ENCODE measurements at places on chromosomes 7 and 10. TPM values are rescaled to one million over a fixed set of nuclear protein-coding genes. Genes with fewer than 3 reads are reported as not detected.

SPDYE11 gene
- total RNA-seq, result not detected

ACBD7 gene
- total RNA-seq, result 3.1 TPM

TRIM73 gene
- 0.90 TPM for total RNA-seq

- no peak for DNase-seq
Observed at GRCh38 chr10:47079204-47079580, 168.0 kb downstream of the PTPN20 start.

DNA sequence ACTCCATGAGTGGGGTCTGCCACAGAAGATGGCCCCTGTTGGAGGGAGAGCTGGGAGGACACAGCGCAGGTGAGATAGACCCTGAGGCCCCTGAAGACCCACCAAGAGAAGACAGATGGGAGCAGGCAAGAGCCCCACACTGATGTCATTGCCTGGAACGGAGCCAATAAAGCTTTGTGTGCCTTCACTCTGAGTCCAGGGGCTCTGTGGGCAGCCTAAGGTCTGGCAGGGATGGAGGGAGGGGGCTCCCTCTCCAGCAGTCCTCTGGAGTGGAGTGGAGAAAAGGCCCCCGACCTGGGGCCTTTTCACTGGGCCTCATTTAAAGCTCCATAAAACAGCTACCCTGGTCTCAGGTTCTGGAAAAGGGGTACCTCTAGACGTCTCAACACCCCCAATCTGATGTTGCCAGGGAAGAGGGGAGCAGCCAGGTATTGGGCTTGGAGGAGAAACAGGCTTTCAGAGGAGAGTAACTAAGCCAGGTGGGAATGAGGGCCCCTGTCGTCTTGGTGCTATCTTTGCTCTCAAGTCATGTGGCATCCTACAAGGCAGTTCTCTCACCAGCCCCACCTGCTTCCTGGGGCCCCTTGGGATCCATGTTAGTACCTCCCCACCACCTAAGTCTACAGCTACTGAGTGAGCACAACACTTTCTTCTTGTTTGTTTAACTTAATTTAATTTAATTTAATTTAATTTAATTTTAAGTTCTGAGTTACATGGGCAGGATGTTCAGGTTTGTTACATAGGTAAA is 1.4 kb downstream of the C10orf62 start:
- DNase-seq, result no peak

GRCh38 chr7:66837007-66837406 is 84.0 kb upstream of the TMEM248 start:
- peak; percentile 62 for DNase-seq

CDHR3 gene
- 1.3 TPM for total RNA-seq

GRCh38 chr7:6262221-6262620 is 10.2 kb downstream of the CYTH3 start:
- DNase-seq, result no peak

NME8 gene
- not detected for total RNA-seq

SFXN3 gene
- total RNA-seq, result 51.2 TPM

GRCh38 chr7:4022265-4022664 is 659.8 kb upstream of the FOXK1 start:
- no peak for DNase-seq

CHST12 gene
- 4.1 TPM for total RNA-seq

GBF1 gene
- 16.7 TPM for total RNA-seq

DNA sequence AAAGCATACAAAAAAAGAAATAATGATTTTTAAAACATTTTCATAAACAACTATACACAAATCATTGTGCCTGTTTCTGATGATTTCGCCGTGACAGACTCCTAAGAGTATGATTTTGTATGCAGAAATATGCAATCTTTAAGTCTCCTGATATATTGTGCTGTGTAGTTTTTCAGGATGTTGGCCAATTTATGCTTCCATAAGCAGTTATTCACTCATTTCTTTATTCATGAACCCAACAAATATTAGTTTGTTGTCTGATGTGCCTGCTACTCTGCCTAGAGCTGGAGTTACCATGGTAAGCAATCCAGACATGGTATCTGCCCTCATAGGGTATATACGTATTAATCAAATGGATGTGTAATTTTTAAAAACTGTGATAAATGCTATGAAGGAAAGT is 40.4 kb downstream of the PRR15 start:
- no peak for DNase-seq

ZPBP gene
- total RNA-seq, result not detected

DNA sequence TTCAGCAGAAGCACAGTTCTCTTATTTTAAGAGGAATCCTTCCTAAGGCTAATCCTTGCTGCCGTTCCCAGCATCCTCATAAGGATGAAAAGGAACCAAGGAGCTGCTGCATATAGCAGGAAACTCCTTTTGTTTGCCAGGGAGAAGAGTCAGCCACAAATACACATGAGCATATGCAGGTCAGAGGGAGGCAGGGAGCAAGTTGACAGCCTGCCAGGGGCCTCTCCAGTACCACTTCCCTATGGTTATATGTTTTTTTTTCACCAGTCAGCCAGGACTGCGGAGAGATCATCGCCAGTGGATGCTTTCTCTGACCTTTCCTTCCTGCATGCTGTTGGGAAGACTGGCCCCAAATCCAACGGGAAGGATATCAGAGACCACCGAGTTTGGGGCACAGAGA is 39.8 kb downstream of the SLC35B4 start:
- peak; percentile 12 for DNase-seq

GRCh38 chr7:123709525-123709924 is 39.3 kb downstream of the WASL start:
- no peak for DNase-seq

DNA sequence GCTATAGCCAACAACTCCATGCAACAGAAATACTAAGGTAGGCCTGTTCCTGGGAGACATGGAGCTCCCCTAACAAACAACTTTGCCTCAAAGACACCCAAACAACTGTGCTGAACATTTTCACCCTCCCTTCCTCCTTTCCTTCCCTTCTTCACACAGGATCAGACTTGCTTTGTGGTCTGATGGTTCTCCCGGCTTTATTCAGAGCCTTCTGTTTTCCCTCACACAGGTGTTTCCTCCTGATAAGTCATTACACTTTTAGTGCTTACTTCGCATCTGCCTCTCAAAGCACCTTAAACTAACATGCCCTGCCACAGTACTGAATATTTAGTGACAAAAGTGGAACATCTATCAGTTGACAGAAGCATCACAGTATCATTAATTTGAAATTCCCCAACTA is 56.3 kb upstream of the YAE1 start:
- DNase-seq, result no peak

UFSP1 gene
- total RNA-seq, result 2.0 TPM

DNA sequence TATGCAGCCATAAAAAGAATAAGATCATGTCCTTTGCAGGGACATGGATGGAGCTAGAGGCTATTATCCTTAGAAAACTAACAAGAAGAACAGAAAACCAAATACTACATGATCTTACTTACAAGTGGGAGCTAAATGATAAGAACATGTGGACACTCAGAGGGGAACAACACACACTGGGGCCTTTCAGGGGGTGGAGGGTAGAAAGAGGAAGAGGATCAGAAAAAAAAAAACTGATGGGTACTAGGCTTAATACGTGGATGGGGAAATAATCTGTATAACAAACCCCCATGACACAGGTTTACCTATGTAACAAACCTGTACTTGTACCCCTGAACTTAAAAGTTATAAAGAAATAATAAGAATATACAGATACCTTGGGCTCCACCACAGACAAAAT is 514.2 kb downstream of the ARL4A start:
- no peak for DNase-seq

CRHR2 gene
- total RNA-seq, result not detected

DNA sequence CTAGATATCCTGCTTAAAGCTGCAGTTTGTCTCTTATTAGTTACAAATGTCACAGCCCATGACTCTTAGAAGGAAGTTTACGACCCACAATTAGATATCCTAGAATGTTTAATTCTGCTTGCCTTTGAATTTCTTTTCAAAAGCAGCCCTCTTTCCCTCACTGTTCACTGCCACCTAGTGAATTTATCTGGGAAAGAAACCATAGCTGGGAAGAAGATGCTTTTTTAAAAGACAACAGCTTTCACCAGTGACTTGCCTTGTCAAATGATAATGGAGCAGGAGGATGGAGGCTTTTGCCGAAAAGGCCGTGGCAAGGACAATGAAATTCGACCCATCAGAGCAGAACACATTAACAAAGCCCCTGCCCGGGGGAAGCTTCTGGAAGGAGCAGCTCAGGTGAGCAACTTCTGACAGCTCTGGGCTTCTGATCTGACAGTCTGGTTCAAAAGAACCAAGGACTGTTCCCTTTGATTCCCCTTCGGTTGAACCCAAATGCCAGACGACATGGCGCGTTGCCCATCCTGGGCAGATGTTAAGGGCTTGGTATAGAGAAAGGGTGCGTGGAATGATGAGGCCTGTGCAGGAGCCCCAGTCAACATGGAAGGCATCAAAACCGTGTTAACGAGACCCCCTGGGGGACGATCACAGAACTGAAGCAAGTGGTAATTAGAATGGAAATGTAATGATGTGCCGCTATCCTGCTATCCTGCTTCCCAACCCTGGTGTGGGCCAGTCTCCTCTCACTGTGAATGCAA is 236.8 kb downstream of the FRMD4A start:
- peak; percentile 48 for DNase-seq

ZNF655 gene
- 4.0 TPM for total RNA-seq

MKX gene
- not detected for total RNA-seq

CDK14 gene
- total RNA-seq, result 1.2 TPM

CTAGE6 gene
- total RNA-seq, result under 0.01 TPM

DNA sequence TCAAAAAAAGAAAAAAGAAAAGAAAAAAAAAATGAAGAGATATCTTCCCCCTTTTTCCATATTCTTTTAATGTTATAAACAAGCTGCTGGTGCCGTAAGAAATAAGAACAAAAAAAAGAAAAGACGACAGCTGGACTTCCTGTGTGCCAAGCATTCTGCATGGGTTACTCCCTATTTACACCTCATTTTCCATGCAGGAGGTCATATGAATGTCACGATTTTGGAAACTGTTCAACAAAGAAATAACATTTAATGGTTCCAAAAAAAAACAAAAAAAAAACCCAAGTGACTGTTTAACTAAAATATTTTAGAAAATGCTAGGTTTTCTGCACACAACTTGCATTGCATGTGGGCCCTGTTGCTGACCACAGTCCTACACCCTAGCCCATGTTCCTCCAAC is 159.3 kb downstream of the TNS3 start:
- DNase-seq, result no peak

RBP3 gene
- total RNA-seq, result not detected

DNA sequence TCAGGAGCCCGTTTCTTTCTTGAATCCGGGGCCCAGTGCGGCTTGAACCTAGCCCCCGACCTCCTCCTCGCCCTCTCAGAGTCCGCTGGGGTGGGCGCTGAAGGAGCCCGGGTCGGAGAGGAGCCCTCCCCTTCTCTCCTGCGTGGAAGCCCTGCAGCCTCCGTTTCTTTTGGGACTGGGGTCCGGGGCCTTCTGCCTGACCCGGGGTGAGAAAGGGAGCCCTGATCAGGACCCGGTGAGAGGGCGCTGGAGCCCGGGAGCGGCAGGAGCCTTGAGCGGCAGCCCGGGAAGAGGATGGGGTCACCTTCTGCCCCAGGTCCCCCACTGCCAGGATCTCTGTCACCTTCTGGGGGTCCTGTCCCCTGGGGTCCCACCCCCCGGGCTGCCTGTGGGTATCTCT is 162.3 kb downstream of the ZNF33B start:
- DNase-seq, result no peak

- DNase-seq, result no peak
Observed at GRCh38 chr10:43225004-43225786, 41.7 kb downstream of the RASGEF1A start.

DNA sequence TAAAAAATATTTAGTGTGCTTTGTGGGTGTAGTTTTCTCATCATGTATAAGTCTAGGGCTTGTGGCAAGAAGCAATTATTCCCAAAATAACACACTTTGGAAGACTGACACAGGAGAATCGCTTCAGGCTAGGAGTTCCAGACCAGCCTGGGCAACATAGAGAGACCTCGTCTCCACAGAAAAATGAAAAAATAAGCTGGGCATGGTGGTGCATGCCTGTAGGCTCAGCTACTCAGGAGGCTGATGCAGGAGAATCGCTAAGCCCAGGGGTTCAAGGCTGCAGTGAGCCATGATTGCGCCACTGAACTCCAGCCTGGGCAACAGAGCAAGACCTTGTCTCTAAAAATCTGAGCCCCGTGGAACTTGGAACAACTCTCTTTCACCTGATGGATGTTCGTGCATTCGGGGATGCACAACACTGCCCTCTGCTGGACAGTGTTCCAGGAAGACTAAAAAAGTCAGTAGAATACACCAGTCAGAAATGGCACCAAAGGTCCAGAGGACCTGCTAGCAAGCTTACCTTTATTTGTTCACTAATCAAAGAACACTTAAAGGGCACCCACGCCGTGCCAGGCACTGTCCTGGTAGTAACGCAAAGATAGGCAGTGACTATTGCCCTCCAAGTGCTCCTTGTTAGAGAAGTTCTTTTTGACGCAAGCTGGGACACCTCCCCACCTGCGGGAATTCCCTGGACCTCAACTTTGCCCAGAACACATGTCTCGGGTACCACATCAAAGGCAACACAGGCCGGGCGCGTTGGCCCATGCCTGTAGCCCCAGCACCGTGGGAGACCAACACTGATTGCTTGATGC is 81.9 kb upstream of the CALN1 start:
- DNase-seq, result peak; percentile 48

- DNase-seq, result no peak
Observed at GRCh38 chr10:11236234-11236633, 218.6 kb downstream of the CELF2 start.

ACSM6 gene
- not detected for total RNA-seq

ITGB1 gene
- total RNA-seq, result 1,162 TPM

DNA sequence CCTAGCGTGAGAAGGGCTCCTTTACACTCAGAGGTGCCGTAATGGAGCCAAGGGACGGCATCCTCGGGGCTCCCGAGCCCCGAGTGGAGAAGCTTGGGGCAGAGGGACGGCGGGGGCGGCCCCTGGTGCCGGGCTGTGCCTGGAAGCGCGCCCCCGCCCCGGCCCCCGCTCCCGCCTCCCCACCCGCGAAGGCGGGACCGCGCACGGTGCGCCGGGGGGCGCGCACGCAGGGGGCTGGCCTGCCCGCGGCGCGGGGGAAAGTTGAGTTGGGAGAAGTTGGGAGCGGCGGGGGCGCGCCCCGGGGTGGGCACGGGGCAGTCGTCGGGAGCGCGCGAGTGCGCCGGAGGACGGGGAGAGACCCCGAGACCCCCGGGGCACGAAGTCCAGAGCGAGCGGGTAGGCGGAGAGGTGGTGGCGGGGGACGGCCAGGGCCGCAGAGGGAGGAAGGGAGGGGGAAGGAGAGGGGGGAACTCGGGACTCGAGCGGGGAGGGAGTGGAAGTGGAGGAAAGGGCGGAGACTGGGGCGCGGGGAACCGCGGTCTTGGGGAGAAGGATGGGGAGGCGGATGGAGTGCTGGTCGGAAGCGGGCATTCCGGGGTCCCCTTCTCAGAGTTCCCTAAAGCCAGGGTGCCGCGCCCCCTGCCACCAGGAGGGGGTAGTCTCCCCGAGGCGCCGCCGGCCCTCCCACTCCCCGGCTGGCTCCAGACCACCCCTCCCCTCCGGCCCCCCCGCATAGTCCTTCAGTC is at the start of gene SLC4A2:
Gene SLC4A2 (plus strand): TSS at position 223 of the 746 bp plus-strand sequence. CDS start 2,399 bp downstream, outside the sequence.
- peak; percentile 81 for DNase-seq

ANLN gene
- total RNA-seq, result 14.4 TPM

AGAP9 gene
- total RNA-seq, result 1.6 TPM

DNA sequence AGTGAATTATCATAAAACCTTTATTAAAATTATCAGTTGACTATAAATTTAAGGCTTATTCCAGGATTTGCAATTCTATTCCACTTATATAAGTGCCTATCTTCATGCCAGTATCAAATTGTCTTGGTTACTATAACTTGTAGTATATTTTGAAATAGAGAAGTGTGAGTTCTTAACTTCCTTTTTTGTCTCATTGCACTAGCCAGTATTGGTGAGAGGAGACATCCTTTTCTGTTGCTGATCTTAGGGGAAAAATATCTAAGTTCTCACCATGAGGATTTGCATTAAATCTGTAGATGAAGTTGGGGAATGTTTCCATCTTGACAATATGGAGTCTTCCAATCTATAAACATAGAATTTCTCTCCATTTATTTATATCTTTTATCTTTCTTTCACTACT is 104.2 kb upstream of the MKI67 start:
- no peak for DNase-seq
